ENCODE measurements at places on chromosomes 7 and 10.

- no peak for DNase-seq
These were observed 20.1 kb upstream of the HDAC9 start for GRCh38 chr7:18475488-18475887.

GRCh38 chr10:74163319-74164068, 12.5 kb downstream of the ADK start:
- DNase-seq: no peak

- DNase-seq: no peak
These were observed 48.3 kb downstream of the CSTF2T start for GRCh38 chr10:51651063-51651462.

GRCh38 chr7:77684030-77684429, 12.2 kb upstream of the RSBN1L start:
- peak; percentile 65 for DNase-seq

- peak; percentile 37 for DNase-seq
These were observed 92.8 kb downstream of the MCU start for GRCh38 chr10:72784551-72785351.

DNA sequence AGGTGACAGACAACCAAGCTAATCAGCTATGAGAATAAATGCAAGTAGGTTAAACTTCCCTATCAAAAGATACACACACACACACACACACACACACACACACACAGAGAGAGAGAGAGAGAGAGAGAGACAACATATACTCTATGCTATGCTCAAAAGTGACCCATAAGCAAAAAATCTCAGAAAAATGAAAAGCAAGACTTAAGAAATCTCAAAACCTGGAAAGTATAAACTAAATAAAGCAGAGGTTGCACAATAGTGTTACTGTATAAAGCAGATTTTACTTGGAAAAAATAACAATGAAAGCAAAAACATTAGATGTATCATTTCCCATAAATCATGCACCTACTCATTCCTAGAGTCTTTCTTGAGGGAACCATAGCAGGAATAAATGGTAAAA, 221.5 kb downstream of the INHBA start:
- no peak for DNase-seq

DNA sequence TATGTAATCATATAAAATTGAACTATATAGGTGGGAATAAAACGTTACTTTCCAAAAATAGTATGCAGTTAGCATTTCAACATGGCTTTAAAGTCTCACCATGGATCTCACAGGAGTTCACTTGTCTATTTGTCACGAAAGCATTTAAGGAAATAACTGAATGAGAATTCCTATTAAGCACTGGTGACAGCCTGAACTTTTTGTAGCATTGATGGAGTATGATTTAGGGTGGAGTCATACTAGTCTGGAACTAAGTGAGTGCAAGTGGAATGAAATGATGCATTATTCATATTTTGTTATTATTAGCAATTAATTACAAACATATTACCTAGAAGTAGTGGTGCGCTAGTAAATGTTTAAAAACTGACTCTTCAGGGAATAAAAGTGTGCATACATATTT, 26.0 kb upstream of the HIBADH start:
- DNase-seq: no peak

DNA sequence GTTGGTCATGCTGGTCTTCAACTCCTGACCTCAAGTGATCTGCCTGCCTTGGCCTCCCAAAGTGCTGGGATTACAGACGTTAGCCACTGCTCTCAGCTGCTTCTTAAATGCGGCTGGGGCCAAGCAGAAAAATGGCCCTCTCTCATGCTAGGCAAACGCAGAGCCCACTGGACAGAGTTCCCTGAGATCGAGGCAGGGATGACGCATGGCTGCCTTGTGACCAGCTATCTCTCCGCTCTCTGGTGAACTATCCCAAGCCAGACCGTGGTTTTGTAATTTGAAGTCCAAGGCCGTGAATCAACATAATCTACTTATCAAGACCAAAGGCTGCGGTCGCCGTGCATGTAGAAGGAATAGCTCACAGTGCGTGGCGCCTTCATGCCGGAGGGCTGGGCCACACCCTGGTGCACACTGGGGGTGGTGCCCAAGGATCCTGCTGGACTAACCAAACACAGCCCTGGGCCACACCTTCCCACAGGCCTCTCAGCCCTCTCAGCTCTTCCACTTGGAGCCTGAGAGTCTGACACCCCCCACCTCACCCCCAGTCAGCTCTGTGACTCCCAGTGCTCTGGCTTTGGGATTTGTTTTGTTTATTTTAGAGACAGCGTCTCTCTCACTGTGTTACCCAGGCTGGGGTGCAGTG, 88.1 kb upstream of the CUX1 start:
- DNase-seq: no peak

GRCh38 chr7:31487071-31487470, 26.8 kb upstream of the ITPRID1 start:
- no peak for DNase-seq

- DNase-seq: no peak
These were observed 1.3 kb upstream of the HIBADH start for GRCh38 chr7:27663989-27664331.

All from heart right ventricle (tissue), 16 donors.